Progenitor cell of endocrine pancreas (in vitro differentiated cells): ENCODE measurements at places on chromosomes 16 and 17.
A peak's percentile ranks its signal among the peaks of the same experiment; 100 is the strongest.

- DNase-seq, result no peak
Observed at GRCh38 chr17:50267074-50267841, 7.0 kb upstream of the TMEM92 start.

GRCh38 chr17:61233991-61234750 lies 165.5 kb upstream of the TBX2 start:
- no peak for DNase-seq

- no peak for DNase-seq
Observed at GRCh38 chr16:87186446-87186845, 130.7 kb downstream of the C16orf95 start.

- DNase-seq, result peak; percentile 80
Observed at GRCh38 chr17:49996495-49997300, 1.7 kb upstream of the DLX3 start.

DNA sequence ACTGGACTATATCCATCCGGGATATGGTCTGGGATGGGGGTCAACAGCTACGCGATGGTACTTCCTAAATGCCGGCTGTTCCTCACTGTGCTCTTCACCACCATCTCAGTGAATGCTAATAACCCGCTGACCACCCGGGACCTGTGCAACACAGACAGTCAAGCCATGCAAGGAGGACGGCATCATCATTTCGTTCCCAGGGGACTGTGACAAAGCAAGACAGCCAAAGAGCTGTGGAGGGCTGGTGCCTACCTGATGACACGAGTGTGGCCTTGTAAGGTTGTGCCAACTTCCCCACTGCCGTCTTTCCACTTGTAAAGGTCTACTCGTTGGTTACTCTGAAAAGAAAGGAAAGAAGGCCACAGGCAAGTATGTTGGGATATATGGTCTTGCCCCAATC lies 33.7 kb downstream of the WDR59 start:
- DNase-seq, result no peak

- DNase-seq, result no peak
Observed at GRCh38 chr17:82898976-82899514, 59.2 kb upstream of the ZNF750 start.

DNA sequence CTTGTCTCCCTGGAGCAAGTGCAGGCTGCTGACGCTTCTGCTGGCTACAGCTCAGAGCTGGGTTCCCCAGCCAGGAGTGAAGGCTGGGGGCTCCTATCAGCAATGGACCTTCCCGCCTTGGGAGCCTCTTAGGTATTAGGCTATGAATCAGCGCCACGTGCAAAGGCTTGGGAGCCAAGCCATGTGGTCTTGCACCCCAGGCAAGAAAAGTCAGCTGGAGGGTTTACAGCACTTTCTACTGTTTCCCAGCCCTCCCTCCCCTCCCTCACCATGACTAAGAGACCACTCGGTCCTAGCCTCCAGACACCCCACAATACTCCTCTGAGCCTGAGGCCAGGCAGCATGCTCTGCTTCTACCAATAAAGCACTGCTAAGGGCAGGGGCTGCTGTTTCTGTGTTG lies 12.3 kb downstream of the EPX start:
- no peak for DNase-seq

DNA sequence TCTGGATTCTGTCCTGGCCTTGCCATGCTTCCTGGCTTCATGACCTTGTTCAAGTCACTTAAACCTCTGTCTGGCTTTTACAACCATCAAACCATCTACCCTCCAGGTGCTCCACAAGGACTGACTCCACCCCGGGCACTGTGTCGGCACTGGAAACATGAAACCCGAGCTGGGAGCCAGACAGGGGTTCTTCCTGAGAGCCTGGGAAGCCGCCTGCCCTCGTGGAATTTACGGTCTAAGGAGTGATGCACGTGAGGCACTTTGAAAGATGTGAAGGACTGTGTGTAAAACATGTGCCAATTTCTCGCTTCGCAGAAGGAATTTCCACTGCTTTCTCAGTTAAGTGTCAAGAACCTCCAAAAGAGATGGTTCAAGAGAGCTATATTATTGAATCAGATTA lies 11.6 kb downstream of the CDK5R1 start:
- no peak for DNase-seq

GRCh38 chr17:47850692-47851573 lies at the start of gene SP6:
SP6 (minus strand) TSS chr17:47851163; CDS start chr17:47848429, 2,734 bp downstream.
- DNase-seq, result peak; percentile 76

GRCh38 chr16:51151961-51152663 lies 1.0 kb upstream of the SALL1 start:
- peak; percentile 71 for DNase-seq

DNA sequence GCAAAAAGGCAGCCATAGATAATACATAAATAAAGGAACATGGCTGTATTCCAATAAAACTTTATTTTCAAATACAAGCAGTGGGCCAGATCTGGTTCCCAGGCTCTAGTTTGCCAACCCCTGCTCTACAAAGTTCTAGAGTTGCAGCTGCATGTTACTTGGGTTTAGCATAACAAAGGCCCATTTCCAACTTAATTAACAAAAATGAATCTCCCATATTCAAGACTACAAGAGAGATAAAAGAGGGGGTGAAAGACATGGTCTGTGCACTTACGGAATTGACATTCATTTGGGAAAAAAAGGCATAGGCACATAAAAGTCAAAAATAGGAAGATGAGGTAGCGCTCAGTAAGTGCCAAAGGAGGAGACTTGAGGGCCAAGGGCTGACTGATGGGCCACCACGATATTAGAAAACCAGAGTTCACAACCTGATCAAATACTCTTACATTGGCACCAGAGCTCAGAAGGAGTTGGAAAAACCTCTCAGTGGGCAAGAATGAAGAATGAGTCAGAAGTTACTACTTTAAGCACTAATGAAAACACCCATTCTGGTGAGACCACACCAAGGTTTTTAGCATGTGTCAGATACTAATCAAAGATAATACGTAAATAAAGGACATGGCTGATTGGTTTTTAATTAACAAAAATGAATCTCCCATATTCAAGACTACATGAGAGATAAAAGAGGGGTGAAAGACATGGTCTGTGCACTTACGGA lies 164.0 kb downstream of the VPS53 start:
- no peak for DNase-seq

GRCh38 chr17:19361326-19361725 lies 1.2 kb downstream of the B9D1 start:
- no peak for DNase-seq

DNA sequence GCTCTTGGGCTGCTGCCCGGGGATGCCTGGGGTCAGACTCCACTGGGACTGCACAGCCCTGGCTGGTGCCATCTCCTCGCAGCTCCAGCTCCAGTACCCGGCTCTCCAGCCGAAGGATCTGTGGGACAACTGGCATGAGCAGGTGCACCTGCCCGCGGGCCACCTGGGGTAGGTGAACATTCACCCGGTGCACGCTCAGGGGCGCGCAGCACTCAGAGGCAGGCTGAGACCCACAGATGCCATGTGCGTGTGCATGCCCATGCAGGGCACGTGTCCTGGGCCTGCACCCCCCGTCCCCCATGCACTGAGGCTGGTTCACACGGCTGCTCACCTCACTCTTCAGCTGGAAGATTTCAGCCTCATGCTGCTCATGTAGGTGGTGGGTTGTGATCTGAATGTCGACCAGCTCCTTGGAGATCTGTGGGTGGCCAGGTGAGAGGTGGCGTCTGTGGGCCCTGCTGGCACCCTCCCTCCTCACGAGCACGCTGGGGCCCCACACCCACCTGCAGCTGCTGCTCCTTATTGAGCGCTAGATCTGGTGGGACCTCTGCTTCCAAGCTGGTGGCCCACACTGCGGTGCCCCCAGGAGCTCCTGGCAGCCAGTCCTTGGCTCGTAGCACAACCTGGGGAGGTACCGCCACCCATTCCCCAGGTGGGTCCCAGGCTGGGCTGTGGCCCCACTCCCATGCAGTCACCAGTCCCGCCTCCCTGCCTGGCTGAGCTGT lies 618 bp downstream of the CCDC78 start:
- no peak for DNase-seq

DNA sequence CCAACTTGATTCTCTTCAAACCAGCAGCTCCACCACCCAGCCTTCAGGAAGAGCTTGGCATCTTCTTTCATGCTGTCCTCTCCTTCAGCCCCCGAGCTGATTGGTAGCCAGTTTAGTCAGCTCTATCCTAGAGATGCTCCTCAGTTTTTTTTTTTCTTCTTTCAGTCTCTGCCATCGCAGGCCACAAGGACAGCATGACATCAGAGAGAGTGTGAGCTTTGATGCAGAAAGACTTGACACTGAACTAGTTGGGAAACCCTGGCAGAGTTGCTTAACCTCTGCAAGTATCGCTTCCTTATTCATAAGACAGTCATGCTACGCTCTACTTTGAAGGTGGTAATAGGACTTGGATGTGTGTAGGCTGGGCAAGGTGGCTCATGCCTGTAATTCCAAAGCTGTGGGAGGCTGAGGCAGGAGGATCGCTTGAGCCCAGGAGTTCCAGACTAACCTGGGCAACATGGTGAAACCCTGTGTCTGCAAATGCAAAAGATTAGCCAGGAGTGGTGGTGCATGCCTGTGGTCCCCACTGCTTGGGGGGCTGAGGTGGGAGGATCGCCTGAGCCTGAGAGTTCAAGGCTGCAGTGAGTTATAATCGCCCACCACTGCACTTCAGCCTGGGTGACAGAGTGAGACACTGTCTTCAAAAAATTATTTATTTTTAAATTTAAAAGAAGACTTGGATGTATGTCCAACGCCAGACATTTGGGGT lies 2.6 kb downstream of the CD300LB start:
- DNase-seq, result no peak

DNA sequence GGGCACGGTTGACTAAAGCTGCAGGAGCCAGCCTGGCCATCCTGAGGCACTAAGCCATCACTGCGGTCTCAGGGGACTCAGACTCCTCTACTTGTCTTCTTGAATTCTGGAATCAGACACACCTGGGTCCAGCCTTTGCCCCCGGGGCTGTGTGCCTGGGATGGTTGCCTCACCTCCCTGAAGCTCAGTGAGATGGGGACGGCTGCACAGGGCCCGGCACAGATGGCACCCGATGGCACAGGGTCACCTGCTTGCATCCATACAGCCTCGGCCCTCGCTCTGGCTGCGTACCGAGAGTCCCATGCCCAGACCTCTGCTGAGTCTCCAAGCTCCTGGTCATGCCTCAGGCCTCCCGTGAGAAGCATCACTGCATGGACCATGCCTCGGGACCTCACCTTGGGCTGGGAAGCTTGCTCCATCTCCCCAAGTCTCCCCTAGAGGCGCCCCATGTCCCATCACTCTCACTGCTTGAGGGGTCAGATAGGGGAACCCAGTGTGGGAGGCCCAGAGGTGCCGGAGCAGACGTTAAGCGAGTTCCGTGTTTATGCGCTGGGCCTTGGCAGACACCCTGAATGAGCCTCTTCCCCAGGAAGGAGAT lies 316.3 kb downstream of the SEC14L1 start:
- no peak for DNase-seq

DNA sequence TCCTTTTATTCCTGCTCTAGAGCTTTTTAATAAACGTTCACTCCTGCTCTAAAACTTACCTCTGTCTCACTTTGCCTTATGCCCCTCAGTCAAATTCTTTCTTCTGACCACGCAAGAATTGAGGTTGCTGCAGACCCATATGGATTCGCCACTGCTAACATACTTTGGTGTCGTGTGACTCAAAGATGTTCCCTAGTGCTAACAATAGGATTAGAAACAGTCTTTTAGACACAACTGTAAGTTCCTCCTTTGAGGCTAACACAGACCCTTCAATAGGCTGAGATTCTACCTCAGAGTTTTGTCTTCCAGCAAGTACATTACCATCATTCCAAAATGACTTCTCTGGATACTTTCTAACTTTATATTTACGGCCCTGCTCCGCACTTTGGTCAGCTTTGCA lies 149.5 kb upstream of the COX10 start:
- no peak for DNase-seq

GRCh38 chr17:38354466-38354865 lies 2.8 kb downstream of the SOCS7 start:
- DNase-seq, result no peak

DNA sequence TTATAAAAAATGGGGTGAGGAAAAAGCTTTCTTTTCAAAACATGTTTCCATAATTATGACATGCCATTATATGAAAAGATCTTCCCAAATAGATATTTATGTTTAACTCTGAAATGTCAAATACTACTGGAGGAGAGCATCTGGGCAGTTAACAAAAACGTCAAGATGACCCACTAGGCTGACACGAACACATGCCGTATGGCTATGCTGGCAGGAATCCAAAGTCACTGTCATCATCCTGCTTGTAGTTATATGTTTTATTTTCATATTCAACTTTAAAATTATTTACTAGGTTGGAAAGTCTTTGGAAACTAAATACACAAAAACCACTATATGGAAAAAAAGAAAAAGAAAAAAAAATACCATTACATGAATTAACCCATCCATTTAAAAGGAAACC lies 27.3 kb downstream of the ANKFY1 start:
- no peak for DNase-seq

GRCh38 chr16:2520784-2521531 lies 787 bp downstream of the AMDHD2 start:
- DNase-seq, result no peak

- DNase-seq, result no peak
Observed at GRCh38 chr17:48835971-48836370, 5.1 kb downstream of the CALCOCO2 start.

GRCh38 chr17:60229188-60229802 lies 79.5 kb downstream of the CA4 start:
- no peak for DNase-seq

DNA sequence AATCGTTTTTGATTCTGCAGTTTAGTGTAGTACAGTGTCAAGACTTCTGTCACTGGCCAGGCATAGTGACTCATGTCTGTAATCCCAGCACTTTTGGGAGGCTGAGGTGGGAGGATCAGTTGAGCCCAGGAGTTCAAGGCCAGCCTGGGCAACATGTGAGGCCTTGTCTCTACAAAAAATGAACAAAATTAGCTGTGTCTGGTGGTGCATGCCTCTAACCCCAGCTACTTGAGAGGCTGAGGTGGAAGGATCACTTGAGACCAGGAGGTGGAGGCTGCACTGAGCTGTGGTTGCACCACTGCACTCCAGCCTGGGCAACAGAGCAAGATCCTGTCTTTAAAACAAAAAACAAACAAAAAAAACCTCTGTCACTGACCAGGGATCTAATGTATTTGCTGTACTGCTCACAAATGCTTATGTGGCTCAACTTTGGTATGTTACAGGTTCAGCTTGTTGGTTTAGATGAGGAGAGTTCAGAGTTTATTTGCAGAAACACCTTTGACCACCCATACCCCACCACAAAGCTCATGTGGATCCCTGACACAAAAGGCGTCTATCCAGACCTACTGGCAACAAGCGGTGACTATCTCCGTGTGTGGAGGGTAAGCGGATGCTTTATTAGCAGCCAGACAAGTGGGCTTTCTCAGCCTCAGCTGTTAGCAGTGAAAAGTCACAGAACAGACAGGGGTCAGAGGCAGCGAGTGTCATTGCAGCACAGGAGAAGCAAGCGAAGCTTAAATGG lies 22.5 kb upstream of the TACO1 start:
- DNase-seq, result no peak

DNA sequence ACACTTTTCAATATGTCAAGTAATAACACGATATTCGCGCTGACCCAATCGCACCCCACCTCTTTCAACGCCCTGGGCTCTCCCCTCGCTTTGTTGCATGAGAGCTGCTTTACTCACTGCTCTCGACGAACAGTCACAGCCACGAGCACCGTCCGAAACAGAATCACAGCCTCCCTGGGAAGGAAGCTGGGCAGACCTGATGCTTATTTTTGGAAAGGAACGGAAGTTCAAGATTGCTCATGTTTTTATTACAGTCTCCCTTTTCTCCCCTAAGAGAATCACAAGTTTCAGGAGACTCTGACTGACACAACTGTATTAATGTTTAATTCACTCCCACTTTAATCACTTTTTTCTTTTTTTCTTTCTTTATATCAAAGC lies 67.8 kb downstream of the ANKRD11 start:
- DNase-seq, result no peak
